Activated T-helper 1 cell treated with anti-CD3 and anti-CD28 coated beads, Interleukin-2, amount 50 U/mL, for 16 hours (primary cell): ENCODE measurements at places on chromosomes 1 and 21.

GRCh38 chr1:228166170-228166936 lies 749 bp downstream of the IBA57 start:
- no peak for DNase-seq

DNA sequence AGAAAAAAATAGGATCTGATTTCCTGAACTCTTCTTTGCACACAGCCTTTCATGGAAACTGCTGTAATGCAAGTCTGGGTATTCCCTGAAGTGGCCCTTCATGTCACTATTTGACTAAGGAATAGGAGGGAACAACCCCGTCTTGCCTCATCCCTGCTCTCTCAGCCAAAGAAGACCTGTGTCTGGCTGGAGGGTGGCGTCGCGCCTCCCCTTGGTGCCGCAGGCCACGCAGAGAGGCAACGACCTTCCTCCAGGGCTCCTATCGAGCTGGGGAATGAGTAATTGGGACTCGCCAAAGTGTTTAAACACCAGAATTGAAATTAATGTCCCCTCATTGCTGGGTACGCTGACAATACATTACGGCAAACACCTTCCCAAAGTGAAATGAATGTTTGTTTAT lies 129.8 kb downstream of the PBX1 start:
- no peak for DNase-seq

DNA sequence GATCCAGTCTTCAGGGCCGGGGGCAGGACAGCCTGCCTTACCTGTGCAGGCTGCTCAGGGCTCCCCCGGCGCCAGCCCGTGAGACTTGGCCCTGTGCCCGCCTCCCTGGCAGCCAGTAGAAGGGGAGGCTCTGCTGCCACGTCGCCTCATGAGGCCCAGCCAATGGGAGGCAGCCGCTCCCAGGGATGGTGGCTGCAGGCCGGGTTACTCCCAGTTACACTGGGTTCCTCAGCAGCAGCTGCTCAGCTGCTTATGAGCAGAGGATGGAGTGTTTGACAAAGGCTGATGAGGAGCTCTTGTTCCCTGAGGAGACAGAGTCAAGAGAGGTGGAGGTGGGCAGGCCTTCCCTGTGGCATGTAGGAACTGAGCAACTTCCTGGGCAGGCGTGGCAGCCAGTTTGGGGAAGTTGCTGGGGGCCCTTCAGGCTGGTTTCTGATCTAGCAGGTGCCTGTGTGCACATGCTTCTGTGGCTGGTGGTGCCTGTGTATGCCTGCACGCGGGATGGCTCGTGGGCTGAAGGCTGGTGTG lies 5.5 kb downstream of the MFSD2A start:
- DNase-seq = no peak

DNA sequence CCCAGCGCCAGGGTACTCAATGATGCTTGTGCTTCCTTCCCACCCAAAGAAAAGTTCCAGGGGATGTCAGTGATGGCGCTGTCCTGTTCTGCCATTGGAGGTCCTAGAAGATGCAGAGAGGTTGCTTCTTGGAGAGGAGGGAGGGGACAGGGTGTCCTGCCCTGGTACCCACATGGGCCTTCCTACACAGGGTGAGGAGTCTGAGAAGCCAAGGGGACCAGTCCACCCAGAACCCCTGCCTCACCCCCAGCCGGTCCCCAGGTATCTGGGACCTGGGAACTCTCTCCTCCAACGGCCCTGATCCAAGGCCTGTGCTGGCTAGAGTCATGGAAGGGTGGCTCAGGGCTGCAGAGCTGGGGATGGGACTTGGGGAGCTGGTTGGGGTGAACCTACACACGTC lies 259.4 kb downstream of the KCNJ6 start:
- no peak for DNase-seq

- DNase-seq = no peak
Measured at GRCh38 chr1:99956755-99957154, 13.0 kb upstream of the SLC35A3 start.

- DNase-seq = no peak
Measured at GRCh38 chr1:101509370-101509769, 272.6 kb downstream of the S1PR1 start.

DNA sequence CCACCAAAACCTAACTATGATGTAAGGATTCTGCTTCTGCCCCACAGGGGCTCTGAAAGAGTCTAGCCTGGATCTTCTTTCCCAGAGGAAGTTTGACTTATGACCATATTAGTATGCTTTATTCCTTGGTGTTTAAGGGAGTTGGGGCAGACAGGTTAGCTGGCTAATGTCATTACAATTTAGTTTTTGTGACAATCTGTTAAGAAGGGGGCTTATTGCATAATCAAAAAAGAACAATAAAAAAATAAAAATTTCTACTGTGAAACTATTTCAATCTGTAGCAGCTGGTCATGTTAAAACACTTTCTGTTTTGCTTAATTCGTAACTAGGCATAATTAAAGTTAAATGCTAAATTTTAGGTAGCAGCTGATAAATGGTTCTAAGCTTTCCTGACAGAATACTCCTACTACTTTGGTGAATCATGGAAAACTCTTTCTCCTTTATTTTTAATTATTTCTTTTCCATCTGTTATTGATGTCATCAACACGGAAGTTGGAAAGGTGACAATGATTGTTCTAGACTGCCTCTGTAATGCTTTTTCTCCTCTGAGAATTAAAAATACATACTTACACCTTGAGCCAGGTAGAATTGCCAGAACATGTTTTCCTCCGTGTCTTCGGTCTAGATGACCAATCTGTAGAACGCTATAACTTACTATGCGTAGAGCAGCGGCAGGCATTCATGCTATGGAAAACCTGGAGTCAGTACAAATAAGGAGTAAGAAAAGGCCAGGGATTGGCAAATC lies 18.6 kb downstream of the DYRK3 start:
- no peak for DNase-seq

DNA sequence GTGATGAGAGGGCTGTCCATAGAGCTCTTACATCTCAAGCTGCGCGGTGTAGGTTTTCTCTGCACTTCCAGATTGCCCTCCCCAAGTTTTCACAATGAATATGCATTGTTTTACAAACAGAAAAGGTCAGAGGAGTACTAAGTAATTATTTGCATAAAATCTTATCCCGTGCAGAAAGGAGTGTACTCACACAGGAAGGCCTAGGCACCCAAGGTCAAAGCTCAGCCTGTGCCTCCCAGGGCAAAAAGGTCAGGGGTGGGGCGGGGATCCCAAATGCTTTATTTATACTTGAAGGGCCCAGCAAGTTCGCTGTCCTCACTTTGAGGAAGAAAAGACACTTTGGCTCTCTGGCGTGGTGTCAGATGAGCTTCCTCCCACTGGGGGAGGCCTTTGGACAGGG lies 10.3 kb upstream of the KCNE1 start:
- DNase-seq = no peak

DNA sequence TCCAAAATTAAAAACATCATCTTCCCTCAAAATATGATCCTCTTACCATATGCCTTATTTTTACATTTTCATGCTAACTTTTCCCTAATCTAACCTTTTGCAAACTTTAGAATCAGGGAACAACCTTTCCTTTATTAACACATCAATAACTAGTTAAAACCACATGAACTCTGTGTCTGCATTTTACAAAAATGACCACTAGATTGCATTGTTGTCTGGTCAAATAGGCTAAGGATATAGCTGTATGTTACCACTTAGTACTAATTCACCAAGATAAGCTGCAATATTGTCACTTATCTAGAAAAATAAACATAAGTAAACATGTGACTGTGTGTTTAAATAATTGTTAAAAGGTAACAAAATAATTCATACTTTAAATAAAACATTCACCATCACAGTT lies 82.3 kb downstream of the DENND1B start:
- no peak for DNase-seq

- DNase-seq = no peak
Measured at GRCh38 chr21:25626757-25627156, 12.3 kb upstream of the JAM2 start.

GRCh38 chr1:78831731-78832360 lies 174.7 kb downstream of the ADGRL4 start:
- no peak for DNase-seq

DNA sequence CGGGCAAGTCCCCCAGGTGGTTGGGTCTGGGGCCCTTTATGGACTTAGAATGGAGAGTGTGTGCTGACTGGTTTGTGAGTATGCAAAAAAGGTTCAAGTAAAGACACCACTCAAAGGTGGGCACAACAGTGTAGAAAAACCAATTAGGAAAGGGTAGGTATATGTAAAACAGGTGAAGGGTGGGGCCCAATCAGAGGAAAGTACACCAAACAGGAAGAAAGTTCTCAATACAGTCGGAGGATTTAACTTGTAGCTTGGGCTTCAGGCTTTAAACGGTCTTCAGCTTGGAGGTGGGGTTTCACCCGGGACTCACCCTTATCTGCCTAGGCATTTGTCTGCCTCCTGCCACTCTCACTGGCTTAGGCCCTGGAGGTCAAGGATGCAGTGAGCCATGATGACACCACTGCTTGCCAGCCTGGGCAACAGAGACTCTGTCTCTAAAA lies 6.8 kb upstream of the PUM1 start:
- no peak for DNase-seq

- DNase-seq = no peak
Measured at GRCh38 chr1:202579806-202580205, 130.4 kb downstream of the SYT2 start.

DNA sequence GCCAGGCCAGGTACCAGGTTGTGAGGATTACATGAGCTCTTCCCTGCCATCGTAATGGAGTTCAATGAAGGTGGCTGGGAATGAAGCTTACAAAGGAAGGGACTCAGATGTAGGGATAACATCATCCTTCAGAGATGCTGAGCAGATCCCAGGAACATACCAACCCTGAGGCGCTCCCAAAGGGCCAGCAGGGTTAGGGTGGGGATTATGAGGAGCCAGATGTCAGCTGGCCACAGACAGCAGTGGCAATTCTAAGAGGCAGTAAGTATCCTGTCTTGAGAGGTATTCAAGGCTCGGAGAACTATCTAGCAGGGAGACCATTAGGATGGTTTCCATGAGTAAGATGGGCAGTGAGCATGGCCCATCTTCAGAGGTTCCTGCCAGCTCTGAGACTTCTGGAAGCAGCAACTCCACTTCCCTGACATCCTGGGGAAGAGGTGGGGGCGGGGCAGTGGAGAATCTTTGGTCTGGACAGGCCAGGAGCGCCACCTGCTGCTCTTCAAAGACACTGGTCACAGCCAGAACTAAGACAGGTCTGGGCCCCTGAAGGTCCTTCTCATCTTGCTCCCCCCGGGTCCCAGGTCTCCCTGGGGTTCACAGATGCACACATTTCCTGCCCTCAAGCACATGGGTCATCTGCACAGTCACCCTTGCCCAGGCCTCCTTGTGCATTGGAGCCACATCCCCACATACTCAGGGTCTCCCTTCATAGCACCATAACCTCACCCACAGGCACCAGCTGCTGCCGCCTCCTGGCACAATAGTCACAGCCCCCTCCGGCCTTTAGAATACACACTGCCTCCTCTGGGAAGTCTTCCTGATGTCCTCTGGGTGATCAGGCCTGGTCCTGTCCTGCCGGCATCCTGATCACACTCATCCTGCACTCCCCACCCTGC lies 2.7 kb upstream of the SDC3 start:
- DNase-seq = peak; percentile 20

GRCh38 chr1:2174348-2175054 lies 20.1 kb downstream of the FAAP20 start:
- DNase-seq = no peak

DNA sequence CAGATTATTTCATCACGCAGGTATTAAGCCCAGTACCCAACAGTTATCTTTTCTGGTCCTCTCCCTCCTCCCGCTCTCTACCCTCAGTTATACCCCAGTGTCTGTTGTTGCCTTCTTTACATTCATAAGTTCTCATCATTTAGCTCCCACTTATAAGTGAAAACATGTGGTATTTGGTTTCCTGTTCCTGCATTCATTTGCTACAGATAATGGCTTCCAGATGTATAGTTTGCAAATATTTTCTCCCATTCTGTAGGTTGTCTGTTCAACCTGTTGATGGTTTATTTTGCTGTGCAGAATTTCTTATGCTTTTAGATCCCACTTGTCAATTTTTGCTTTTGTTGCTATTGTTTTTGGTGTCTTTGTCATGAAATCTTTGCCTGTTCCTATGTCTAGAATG lies 21.1 kb upstream of the KCNH1 start:
- DNase-seq = no peak

GRCh38 chr21:32426066-32426465 lies 13.6 kb downstream of the EVA1C start:
- DNase-seq = no peak

- DNase-seq = no peak
Measured at GRCh38 chr1:154219541-154219940, 1.2 kb upstream of the UBAP2L start.

DNA sequence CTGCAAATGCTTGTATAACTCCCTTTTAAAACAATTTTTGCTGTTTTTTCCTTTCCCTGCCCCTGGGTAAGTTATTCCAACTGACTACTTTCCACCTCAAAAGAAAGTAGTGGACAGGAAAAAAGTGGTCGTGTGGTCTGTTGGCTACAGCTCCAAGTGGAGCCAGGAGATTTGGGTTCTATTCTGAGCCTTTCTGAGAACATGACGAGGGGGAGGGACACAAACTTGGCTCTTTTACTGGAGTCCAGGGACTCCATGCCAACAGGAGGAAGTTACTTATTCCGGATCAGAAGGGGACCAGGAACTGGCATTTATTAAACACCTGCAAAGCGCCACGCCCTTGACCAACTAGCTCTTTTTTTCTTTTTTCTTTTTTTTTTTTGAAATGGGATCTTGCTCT lies 79.0 kb upstream of the CAPZB start:
- DNase-seq = no peak

DNA sequence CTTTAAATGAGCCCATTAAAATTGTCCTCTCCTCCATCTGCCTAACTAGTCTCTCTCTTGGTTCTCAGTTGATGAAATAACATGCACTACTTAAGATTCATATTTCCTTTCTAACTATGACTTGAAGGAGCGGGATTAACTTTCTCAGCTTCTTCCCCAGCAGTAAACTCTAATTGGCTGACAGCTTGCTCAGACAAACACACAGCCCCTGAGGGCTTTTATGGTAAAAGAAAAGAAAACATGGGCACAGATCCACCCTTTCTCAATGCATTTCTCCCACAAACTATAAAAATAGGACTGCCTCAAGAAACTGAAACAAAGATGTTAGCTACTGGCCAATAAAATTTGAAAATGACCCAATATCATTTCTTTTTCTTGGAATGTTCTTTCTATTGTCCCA lies 703.1 kb downstream of the ADGRL2 start:
- DNase-seq = no peak

DNA sequence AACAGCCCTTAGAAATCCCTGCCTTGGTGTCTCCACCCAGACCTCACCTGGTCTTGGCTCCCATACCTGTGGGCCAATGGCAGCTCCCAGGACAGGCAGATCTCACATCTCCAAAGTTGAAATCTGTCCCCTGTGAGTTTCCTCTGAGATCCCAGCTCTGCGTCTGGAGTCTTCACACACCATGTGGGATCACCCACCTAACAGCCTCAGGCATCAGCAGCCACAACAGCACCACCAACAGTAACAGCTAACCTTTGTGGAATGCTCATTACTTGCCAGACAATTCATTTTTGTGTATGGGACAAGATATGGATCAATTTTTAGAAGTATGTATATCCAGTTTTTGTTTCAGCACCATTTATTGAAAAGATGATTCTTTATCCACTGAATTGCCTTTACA lies 523.2 kb downstream of the MATN1 start:
- DNase-seq = no peak
